ENCODE measurements at places on chromosomes 5 and 9. TPM values are rescaled to one million over a fixed set of nuclear protein-coding genes. Genes with fewer than 3 reads are reported as not detected.

DNA sequence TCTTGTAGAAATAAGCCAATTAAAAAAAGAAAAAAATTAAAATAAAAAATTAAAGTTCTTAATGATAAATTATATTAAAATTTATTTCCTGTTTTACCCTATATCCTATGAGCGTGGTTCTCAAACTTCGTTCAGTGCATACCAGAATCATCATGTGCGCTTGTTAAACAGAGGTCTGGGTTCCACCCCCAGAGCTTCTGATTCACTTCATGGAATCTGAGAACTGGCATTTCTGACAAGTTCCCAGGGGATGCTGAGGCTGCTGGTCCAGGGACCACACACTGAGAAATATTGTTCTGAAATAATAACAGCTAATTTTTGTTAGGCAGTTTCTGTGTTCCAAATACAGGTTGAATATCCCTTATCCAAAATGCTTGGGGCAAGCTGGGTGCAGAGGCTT lies 79.3 kb downstream of the TMC1 start:
- no peak for DNase-seq

- no peak for DNase-seq
Observed at GRCh38 chr9:133970581-133971058, 21.5 kb downstream of the VAV2 start.

- DNase-seq = no peak
Observed at GRCh38 chr9:88320748-88321415, 67.4 kb upstream of the SPIN1 start.

DNA sequence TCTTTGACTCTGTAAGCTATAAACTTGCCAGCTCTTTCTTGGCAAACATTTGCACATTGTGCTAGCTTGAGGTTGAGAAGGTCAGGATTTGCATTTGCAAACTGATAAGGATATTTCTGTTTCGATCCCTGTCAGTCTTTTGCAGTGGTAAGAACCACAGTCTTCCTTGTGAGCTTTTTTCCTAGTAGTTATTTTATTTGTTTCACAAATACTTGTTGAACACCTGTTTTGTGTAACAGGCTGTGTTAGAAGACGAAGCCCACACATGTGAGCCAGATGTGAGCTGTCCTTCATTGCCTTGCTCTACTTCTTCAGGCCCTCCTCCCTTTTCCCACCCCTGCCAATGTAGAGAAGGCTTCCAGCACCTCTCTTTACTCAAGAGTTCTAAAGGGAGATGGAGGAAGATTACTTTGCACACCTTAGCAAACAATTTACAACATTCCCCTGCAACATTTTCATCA lies 327.0 kb upstream of the KLF4 start:
- DNase-seq = no peak

The NDOR1 gene
- total RNA-seq = 2.6 TPM

GRCh38 chr5:124742983-124743601 lies 3.3 kb downstream of the ZNF608 start:
- peak; percentile 96 for DNase-seq

GRCh38 chr5:150653762-150654556 lies 7.1 kb upstream of the MYOZ3 start:
- no peak for DNase-seq

GRCh38 chr9:110832926-110833325 lies 164.3 kb downstream of the MUSK start:
- DNase-seq = peak; percentile 32

DNA sequence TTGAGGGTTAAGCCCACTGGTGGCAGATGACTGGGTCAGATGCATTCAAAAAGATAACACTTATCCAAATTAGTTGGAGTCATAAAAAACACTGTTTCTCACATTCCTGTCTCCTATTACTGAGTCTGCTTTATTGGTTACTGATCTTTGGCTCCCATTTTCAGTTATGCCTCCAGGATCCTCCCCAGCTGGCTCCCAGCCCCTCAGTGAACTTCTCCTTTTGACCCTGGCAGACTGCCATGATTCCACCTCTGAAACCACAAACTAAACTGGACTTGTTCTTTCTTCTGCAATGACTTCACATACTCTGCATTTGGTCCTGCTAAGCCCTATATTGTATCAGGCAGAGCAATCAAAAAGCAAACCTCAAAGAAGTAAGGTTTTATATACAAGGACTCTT lies 860.8 kb upstream of the DMAC1 start:
- DNase-seq = peak; percentile 79

DNA sequence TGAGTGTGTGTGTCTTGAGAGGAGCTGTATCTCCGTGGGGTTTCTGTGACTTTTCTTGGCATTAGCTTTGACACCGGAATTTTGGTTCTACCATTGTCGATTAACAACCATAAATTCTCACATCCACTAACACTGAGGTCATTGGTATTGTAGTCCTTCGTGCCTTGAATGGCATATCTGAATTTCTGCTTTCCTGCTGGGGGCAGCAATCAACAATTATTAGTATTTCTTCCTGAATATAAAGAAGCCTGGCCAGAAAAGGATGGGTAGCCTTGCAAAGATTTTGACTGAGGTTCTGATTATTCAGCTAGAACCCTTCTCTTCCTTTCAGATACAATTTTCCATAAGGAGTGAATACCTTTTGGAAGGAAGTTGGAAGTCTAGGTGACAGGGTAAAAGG lies 33.5 kb upstream of the SHOC1 start:
- DNase-seq = peak; percentile 20

The LURAP1L gene
- 87.6 TPM for total RNA-seq

The BTNL8 gene
- not detected for total RNA-seq

The SLC6A18 gene
- total RNA-seq = not detected

All from fibroblast of lung (primary cell).